ENCODE measurements at places on chromosomes 1 and 21.

DNA sequence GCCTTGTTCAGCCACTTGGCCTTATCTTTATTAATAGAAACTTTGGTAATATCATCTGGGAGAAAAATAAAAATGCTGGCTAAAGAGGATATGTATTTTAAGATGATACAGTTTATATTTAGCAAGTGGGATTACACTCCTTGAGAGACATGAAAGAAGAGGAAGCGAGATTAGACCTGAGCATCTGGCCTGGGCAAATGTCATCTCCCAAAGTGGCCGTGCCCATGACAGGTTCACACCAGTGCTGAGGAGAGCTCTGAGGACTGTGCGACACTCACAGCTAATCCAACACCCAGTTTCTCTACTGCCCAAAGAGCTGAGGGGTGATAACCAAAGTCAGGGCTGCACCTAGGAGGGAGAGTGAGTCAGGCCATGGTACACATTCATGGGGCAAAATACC, 121.7 kb upstream of the DUSP10 start:
- DNase-seq = no peak

GRCh38 chr1:57258557-57259325, 165.1 kb downstream of the DAB1 start:
- DNase-seq = no peak

DNA sequence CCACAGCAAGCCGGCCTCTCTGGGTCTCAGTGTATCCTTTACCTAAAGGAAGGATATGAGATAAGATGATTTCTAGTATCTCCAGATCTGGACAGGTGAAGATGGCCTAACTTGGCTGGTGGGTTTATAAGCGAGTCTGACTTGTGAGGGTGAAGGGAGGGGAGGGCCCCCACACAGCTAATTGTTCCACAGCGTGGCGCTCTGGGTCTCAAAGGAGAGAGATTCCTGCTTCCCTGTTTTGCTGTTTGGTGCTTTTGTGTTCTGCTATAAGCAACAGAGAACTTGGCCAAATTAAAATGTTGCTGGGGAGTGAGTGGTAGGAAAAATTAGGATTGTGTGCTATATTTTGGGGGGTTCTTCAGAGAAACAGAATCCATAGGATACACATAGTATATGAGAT, 28.9 kb upstream of the NLRP3 start:
- DNase-seq = no peak

- DNase-seq = no peak
Observed at GRCh38 chr1:63276624-63277023, 45.7 kb upstream of the FOXD3 start.

DNA sequence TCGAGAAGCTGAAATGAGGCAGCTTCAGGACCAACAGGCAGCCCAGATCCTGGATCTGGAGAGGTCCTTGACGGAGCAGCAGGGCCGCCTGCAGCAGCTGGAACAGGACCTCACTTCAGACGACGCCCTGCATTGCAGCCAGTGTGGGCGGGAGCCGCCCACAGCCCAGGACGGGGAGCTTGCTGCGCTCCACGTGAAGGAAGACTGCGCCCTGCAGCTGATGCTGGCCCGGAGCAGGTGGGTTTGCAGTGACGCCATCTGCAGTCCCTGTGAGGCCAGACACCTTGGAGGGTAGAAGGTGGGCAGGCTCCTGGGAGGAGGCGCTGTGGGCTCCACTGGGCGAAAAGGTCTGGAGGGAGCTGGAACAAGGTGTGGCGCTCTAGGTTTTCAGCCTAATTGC, 39.7 kb downstream of the PCNT start:
- DNase-seq = no peak

GRCh38 chr1:59229138-59229537, 67.8 kb upstream of the FGGY start:
- DNase-seq = peak; percentile 88

DNA sequence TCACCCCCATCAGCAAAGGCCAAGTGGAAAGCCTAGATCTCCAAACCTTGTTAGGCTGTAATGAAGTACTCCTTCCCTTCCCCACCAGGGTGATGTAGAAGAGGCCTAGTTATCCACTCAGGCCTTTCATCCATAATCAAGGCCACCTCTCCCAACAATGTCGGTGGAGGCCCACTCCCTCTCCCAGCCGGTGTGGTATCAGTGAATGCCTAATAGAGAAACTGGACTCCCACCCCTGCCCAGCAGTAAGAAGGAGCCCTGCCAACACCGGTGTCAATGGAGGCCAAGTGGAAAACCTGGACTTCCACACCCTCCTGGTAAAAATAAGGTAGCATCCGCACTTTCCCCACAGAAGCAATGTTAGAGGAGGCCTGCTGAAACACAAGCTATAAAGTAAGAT, 23.9 kb downstream of the NDUFS5 start:
- DNase-seq = no peak

DNA sequence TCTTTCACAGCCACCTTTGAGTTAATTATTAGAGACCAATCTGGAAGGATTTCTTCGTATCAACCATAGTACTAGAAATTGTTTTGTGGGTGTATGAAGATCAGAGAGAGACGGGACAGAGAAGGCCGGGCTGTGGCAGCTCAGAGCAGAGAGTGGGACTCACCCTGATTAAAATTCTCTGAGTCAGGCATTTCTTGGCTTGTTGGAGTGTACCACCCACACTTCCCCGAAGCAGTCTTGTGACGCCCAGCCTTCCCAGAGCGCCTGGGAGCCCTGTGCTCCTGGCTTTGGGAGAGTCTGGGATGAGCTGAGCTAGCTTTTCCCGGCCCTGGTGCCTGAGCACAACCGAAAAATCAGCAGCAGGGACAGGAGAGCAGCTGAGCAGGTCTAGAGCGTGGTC, 19.4 kb downstream of the PLEKHM2 start:
- no peak for DNase-seq

- DNase-seq = no peak
Observed at GRCh38 chr21:20463362-20463761, 534.8 kb upstream of the NCAM2 start.

DNA sequence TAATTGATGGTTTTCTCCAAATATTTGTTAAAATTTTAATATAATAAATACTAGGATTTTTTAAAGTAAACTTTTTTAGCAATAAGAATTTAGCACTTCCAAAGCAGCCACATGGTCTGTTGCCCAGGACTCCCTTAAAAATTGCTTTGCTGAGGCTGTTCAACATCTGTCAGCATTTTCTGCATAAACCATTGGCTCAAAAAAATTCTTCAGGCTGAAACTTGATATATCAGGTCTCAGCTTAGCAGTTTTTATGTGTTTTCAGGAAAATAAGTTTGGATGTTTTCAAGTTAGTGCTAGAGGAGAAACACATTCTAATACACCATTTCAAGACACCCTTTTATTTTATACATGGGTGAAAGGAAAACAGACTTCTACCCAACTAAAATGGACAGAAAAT, 69.1 kb upstream of the C1orf105 start:
- peak; percentile 45 for DNase-seq

DNA sequence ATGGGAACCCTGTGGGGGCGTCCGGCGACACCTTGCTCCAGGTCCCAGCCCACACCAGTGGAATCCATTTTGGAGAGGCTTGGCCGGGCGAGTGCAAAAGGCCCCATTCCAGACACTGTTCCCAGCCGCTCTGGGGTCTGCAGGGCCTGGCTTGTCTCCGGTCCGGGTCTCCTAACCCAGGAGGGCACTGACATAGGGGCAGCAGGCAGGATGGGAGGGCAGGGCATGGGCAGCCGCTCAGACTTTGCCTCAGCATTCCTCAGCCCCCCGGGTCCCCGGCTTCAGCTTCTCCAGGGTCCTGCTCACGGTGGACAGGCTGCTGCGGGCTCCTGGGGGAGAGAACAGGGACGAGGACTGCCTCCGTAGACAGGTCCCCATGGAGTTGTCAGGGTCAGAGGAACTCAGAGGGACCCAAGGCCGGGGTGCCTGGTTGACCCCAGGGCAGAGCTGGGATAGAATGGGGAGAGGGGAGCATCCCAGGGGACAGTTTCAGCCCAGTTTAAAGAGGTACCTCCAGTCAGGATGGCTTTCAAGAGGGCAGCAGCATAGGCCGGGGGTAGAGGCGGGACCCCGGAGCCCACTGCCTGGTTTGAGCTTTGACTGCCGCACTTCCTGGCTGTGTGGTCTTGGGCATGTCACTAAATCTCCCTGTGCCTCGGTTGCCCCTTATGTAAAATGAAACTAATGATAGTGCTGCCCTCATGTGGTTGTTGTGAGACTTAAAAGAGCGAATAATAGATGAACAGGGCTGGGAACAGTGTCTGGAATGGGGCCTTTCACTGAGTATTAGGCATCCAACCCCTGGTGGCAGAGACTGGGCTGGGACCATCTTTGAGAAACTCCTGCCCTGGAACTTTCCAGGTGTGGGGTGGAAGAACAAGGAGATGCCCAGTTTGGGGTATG, 3.7 kb downstream of the KNCN start:
- DNase-seq = no peak

DNA sequence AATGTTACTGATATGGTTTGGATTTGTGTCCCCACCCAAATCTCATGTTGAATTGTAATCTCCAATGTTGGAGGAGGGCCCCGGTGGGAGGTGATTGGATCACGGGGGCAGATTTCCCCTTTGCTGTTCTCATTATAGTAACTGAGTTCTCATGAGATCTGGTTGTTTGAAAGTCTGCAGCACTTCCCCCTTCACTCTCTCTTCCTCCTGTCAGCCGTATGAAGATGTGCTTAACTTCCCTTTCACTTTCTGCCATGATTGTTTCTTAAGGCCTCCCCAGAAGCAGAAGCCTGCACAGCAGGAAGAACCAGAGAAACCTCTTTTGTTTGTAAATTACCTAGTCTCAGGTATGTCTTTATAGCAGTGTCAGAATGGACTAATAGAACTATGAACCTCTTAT, 28.4 kb downstream of the TRIM33 start:
- no peak for DNase-seq

Data from NCI-H446 treated with DMSO at 0.1 percent for 48 hours (cell line).